NCI-H460 (cell line): ENCODE measurements at places on chromosomes 7 and 10. TPM values are rescaled to one million over a fixed set of nuclear protein-coding genes. Genes with fewer than 3 reads are reported as not detected.

GRCh38 chr7:81944058-81944457 is 174.2 kb upstream of the HGF start:
- no peak for DNase-seq

DNA sequence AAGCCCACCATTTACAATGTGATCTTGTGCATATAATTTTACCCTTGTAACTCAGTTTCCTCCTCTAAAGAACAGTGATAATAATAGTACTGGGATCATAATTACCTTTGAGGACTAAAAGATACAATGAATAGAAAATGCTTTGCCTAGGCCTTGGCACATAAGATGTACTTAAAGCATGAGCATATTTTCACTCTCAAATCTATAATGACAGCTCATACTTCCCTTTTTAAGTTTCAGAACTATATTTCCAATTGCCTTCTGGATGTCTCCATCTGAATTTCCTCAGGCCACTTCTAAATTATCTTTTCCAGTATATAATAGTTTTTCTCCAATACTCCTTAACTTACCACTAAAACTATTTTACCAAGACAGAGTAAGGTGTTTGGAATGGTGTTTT is 13.3 kb upstream of the ITGB8 start:
- DNase-seq, result no peak

GRCh38 chr10:4649886-4650508 is 176.0 kb upstream of the AKR1E2 start:
- DNase-seq, result no peak

DNA sequence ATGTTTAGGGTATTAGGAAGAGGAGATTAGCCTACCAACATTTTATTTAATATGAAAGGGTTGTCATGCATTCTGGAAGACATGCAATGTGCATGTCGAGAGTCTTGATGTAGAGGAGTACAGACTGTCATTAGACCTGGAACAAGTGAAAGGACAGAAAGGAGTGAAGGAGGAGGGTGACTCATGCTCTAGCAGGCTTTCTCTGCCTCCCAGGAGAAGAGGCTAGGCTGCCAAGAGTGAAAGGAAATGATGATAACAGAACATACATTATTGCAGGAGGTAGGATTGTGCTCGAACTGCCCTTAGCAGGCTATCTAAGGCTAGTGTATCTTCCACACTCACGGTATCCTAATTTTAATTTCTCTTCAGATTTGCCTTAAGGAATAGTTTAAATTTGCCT is 228.8 kb downstream of the EXOC4 start:
- no peak for DNase-seq

- DNase-seq, result no peak
These were observed 187.2 kb downstream of the FGFR2 start for GRCh38 chr10:121411004-121411403.

DNA sequence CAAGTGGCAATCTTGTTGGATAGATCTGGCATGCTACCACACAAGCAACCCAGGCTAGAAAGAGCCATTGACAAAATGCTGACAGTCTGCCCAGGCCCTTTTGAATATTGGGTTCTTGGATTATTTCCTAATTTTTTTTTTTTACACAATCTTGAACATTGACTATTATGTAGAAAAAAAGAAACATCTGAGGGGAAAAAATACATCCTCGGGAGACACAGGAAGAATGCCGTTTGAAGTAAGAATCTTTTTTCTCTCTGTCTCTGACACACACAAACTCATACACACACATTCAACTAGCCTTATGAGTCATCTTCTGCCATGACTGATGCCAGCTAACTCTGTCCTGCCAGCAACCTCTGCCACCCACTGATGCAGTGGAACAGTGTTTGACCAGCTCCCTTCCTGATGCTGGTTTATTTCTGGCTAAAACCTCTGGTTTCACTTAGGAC is 47.2 kb downstream of the SORBS1 start:
- DNase-seq, result no peak

DNA sequence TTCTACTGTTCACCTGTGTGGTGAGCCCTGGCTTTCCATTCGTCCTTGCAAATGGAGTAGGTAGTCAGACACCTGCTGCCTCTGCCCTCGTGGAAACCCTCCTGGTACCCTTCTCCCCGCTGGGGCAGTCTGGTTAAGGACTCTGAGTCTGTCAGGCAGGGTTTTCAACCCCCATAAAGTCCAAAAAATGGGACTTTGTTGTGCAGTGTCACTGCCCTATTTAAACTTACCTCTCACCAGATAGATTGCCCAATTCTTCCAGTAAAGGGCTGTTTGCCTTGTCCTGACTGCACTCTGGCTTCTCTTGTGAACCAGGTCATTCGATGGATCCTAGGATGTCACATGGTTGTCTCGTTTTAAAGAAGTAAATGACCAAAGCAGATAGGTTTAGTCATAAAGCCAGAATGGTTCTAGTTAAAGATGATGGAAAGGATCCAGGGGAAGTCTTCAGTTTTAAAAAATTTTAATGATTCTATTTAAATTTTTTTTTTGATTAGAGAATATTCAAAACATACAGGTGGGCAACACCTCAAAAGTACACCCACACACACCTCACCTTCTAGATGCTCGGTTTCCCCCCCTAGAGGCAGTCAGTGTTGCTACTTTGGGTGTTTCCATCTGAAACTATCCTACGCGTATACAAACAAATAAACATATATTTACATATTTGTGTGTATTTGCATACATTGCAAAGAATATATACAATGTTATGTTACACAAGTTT is 22.0 kb downstream of the TMEM176B start:
- no peak for DNase-seq

DNA sequence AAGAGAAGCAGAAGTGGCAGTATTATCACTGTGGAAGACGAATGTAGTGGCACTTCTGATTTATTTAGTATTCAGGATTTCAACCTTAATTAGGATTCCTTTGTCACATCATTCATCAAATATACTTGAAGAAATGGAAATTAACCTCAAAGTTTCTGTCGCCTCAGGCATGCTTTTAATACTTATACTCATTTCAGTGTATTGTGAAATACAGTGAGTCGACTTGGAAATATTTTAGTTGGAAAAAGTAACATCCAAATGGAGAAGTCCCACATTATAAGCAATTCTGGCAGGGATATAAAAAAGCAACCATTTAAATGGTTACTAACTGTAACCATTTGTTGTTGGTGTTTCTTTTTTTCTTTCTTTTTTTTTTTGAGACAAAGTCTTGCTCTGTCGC is 648.8 kb downstream of the ARL4A start:
- no peak for DNase-seq

DNA sequence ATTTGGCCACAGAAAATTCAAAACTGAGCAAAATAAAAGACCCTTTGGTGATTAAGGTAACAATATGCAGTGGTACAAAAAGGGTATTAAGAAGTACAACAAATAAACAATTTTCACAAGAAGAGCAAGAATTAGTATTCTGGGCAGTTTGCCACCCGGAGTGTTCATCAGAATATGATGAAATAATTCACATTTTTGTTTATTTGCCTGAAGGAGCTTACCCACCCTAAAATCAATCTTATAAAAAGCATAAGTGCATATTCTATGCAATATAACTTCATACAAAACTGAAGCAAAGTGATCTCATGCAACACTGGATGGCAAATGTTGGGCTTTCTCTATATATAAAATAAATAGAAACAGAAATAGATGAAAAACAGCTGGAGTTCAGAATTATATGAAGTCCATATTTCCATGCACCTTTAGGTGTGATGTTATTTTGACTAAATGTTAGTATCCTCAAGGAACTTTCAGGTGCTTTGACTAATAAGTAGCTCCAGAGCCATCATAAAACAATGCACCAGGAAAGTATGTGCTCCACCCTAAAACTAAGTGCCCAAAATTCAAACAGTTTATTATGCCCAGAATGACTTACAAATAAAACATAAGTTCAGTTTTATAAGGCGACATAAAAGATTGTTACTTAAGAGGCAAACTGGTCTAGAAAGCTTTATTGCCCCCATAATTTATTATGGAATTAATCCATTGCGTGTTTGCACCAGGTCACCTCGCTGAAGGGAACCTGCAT is 474.3 kb downstream of the SEMA3D start:
- no peak for DNase-seq

CRTAC1 gene
- total RNA-seq, result not detected in 2 replicates

ZNF804B gene
- not detected in 2 replicates for total RNA-seq

AKR1C2 gene
- total RNA-seq, result 727 and 823 TPM in 2 replicates
